Aorta (tissue), 5 donors: ENCODE measurements at places on chromosomes 7 and 10.

DNA sequence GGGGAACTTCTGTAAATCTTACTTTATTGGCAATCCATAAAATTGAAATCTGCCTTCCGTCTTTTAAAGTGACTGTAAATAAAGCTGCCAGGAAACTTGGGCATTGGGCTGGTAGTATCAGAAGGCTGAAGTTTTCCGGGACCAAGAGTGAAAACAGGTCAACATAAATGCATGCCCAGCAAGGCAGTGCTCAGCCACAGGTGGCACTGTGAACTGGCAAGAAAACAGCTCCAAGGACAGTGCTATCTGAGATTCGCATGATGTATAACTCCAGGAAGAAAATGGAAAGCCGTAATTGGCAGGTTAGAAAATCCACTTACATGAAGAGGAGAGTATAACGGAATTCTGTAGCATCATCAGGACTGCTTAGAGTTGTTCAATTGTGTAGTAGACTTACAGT, 1.9 kb upstream of the INSYN2A start:
- no peak for DNase-seq

GRCh38 chr10:42998481-42999384, 78.1 kb upstream of the RET start:
- no peak for DNase-seq

DNA sequence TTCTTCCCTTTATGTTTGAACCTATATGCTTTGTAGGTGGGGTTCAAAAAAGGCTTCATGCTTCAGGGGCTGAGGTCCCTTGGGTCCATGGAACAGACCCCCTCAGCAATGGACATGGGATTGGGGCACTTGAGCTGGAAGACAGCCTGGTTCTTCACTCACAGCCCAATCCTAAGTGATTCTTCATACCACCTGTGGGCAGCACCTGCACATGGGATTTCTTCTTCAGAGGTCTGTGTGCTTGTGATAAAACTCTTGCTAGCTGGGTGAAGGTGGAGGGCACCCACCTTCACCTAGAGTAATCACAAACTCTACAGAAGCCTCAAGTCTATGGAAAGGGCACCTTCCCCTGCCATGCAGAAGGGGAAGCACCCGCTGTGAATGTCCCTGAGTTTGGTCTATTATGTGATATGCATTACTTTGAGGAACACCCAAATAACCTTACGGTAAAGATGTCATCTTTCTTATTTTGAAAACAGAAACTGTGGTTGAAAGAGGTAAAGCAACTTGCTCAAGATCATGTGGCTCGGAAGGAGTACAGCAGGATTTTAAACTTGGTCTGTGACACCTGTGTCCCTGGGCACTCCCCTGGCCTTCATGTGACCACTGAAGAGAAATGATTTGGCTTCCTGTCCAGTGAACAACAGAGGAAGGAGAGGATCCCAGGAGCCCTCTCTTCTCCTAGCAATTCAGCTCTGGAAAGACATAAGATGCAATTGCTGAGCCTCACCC, 469.5 kb upstream of the ZMIZ1 start:
- DNase-seq: no peak

DNA sequence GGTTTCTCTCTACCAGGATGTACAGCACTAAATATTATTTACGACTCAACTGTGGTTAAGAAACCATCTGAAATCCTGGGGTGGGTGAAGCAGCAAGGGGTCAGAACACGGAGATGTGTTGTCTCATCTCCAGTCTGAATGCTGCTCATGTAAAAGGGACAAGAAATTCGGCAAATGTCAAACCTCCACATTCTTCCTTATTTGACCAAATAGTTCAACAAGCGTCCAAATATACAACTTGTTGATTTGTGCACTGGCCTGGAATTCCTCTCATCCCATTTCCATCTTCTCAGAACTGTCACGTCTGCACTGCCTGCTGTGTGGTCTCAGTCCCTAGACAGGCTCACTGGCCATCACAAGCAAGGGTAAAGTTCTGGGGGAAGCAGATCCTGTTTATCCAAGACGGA, 520.0 kb downstream of the PARD3 start:
- DNase-seq: no peak

DNA sequence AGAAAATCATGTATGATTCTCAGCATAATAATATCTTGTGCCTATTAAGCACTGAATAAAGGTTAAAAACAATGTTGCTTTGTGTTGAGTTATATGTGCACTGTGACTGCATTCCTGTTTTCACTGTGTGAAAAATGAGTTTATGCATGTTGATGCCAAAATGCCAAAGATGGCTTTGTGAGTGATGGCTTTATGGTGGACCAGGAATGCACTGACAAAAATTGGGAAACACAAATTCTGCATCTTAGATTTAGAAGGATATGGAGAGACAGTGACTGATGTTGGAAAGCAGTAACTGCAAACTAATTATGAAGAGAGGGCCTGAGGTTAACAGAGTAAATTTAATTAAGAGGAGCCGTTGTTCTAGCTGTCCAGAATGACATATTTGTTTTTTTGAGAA, 440.4 kb downstream of the KIF20B start:
- DNase-seq: no peak

DNA sequence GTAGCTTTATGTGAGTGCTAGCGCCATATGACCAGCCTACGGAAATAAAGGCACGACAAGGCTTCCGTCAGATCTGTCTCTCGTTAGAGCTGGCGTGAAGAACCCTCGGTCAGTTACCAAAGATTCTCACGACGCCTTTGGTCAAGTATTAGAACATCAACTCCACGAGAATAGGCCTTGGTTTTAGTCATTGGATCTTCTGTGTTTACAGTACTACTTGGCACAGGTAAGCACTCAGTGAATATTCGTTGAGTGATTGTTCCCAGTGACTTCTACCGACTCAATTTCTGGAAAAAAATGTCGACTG, 316 bp downstream of the RBM48 start:
- DNase-seq: no peak

DNA sequence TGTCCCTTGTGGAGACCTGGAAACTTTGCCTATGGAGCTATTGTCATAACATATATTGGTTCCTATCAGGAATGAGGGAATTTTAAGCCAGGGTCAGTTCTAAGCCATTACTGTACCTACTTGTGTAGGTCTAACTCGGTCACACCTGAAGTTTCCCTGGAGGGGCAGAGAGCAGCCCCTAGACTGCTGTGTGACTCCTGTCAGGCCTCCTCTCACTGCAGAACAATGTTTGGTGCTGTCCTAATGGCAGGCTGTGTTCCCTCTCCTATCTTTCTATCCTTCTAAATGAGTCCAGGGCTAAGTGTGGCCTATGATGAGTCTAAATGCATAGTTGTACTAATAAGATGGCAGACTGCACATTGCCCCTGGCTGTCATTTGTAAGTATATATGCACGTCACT, 14.2 kb downstream of the MBL2 start:
- DNase-seq: no peak

- DNase-seq: peak; percentile 9
These were observed 86.3 kb downstream of the TBXAS1 start for GRCh38 chr7:139915268-139915863.

DNA sequence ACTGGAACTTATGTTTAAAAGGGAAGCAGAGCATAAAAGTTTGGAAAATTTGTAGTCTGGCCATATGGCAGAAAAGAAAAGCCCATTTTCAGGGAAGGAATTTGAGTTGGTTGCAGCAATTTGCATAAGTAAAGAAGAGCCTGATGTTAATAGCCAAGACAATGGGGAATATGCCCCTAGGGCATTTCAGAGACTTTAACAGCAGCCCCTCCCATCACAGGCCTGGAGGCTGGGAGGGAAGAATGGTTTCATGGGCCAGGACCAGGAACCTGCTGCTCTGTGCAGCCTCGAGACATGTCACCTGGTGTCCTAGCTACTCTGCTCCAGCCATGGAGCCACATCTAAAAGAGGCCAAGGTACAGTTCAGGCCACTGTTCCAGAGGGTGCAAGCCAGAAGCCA, 35.3 kb downstream of the HTR7 start:
- no peak for DNase-seq

DNA sequence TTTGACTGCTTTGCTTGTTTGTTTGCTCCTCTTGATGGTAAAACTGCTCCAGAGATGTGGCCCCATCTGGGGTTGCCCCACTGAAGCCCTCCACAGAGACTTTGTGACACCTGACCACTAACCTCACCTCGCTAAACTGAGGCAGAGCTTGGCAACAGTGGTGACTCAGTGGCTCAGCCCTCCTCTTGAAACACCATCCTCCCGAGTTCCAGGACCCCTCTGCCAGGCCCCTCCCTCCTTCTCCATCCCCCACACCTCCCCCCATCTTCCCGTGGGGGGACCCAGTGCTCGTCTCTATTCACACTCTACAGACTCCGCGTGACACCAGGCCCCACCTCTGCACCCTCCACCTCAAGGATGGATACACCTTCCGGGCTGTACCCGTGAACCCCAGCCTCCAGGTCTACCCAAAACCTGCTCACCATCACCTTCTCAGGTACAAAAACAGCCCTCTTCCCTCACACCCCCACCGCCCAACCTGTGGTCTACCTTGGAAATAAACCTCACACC, 19.0 kb upstream of the RET start:
- peak; percentile 33 for DNase-seq

GRCh38 chr7:83161899-83162401, 734 bp downstream of the PCLO start:
- DNase-seq: no peak

GRCh38 chr7:2214636-2215035, 18.1 kb downstream of the MAD1L1 start:
- DNase-seq: no peak

DNA sequence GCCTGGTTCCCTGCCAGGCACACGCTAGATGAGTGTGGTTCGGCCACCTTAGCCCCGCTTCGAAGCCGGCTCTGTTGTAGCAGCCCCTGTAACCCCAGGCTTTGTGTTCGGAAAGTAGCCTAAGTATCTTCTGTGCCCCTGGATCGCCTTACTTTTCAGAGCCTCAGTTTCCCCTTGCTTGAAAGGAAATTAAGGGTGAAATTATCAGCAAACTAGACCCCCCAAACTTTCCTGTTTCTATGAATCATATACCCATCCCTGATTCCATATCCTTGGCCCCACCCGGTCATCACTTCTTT, 312 bp downstream of the PDCD11 start:
- DNase-seq: no peak

DNA sequence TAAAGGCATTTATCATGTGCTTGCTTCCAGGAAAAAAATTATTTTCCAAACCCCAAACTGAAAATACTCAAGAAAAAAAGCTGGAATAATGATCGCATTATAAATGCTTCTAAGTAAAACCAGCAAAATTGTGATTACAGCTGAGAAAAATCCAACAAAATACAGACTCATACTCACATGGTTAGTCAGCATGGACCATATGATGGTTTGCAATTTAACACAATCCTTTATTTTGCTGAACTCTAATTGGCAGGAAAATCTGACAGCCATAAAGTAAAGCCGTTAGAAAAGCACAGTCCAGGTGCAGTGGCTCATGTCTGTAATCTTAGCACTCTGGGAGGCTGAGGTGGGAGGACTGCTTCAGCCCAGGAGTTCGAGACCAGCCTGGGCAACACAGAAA, 59.6 kb downstream of the BRI3 start:
- no peak for DNase-seq

DNA sequence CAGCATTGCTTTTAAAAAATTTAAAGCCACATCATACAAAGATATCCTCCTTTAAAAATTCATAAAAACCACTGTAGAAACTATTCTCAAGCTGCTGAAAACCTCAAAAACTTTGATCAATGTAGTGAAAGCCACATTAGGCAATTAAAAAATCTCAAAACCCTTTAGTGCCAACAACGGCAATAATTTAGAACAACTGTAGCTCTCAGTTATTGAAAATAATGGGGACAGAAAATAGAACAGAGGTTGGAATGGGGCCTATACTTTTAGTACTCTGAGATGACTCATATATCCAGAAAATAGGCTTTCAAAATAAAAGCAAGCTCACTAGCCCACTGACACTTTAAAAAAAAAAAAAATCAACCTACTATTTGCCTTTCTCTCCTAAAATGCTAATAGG, 87.5 kb downstream of the GSAP start:
- DNase-seq: no peak

DNA sequence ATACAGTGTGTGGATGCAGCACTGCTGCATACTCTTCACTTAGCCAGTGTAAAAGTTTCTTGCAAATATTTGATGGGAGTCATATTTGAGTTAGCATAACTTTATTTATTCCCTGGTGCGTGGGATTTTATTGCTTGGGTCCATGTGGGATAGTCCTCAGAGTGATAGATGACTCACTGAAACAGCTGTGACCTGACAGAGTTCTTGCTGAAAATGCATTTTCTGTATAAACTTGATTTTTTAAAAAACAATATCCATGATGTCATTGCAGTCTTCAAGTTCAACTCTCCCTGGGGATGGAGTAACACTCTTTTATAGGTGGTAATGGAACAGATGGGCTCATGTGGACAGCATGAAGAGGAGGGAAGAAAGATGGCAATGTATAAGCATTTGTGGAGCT, 310.0 kb downstream of the PPP1R3A start:
- DNase-seq: no peak

- DNase-seq: no peak
These were observed 102.0 kb downstream of the NRF1 start for GRCh38 chr7:129713544-129713943.

DNA sequence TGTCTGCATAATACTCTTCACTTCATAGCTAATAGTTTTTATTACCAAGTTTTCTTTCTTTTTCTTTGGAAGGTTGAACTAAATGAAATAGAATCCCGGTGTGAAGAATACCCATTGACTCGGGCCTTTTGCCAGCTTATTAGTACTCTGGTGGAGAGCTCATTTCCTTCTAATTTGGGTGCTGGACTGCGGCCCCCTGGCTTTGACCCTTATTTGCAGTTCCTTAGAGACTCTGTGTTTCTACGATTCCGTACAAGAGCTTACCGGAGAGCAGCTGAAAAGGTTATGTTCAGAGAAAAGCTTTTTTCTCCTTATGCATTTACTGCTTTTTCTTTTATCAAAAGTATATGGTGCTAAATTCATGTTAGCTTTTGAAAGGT, 40.2 kb downstream of the NUP205 start:
- no peak for DNase-seq

DNA sequence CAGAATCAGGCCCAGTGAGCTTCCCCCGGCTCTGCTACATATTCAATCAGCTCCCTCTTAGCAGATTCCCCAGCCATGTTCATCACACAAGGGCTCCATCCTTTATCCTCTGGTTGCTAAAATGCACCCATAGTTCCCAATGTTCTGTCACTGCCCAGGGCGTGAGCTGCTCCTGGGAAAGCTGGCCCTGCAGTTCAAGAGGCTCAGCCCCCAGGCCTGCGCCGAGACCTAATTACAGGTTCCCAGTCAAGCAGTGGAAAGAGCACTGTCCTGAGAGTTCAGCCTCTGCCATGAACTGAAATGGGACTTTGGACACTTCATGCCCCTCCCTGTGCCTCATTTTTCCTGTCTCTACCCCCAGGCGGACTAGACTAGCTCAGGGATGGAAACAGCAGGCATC, 75.6 kb downstream of the GPR26 start:
- DNase-seq: no peak

- DNase-seq: no peak
These were observed 47.4 kb upstream of the TCERG1L start for GRCh38 chr10:131358741-131359442.
